ENCODE measurements at places on chromosomes 12 and 14.
A peak's percentile ranks its signal among the peaks of the same experiment; 100 is the strongest.

- ATAC-seq: no peak
These were observed 1.3 kb downstream of the BCL2L2 start for GRCh38 chr14:23307687-23308644.

DNA sequence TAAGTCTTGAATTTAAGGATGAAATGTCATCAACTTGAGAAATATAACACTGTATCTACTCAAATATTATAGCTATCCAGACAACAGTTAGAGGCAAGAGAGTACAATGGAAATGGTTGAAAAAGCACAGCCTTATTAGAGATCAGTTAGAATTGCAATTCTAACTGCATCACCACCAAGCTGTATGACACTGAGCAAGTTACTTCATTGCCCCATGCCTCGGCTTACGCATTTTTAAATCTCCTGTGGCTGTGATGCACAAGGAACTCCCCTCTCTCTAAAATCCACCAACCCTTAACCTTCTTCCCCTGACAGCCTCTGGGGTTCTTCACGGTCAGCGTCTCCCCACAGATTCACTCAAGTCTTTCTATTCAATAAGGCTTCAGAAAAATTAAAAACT is 75.1 kb downstream of the MED13L start:
- ATAC-seq: peak; percentile 56

GRCh38 chr12:133129368-133130037 is 571 bp downstream of the ZNF891 start:
- ATAC-seq: peak; percentile 55

DNA sequence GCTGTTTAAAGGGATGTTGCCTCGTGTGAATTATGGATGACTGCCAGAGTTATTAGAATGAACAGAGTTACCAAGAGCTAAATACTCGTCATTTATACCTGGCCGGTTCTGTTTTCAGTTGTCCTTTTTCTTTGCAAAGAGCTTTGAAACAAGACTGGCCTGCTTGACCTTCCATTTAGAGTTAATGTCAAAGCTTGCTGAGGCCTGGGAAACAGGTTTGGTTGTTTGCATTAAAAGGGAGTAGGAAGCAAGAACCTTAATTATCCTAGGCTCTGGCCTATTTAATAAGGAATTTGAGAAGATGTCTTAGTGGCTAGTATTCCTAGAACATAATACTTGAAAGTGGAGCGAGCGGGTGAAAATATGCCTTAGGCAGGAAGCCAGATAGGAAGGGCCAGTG is 233.3 kb downstream of the CACNA1C start:
- ATAC-seq: no peak

GRCh38 chr12:29146196-29146595 is 2.9 kb upstream of the FAR2 start:
- ATAC-seq: no peak

- ATAC-seq: no peak
These were observed 143.1 kb downstream of the TPH2 start for GRCh38 chr12:72081777-72082176.

GRCh38 chr12:40727774-40728483 is 35.7 kb downstream of the CNTN1 start:
- ATAC-seq: no peak

DNA sequence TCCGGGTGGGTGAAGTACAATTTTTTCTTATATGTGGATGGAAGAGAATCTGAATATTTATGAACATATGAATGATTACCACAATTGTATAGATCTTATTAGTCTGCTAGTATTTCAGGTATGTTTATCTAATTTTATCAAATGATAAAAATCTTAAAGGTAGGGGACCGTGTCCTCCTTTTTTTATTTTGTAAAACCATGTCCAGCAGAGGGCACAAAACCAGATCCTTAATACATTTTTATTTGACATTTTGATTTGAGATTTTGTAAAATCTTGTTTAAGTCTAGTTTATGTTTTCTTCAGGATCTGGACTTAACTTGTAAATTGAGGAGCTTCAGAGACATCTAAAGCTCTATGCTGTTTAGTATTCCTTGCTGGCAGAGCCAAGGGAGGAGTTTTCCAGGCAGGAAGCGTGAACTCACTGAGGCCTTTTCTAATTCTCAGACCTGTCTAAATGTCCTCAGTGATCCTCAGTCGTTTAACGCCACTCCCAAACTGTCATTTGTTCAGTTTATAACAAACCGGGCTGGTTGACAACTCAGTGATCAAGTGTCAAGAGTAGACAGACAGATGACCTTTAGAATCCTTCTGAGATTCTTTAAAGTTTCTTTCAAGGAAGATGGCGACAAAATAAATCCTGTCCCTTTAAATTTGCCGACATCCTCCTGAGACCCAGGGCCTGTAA is 263.9 kb downstream of the KTN1 start:
- no peak for ATAC-seq

DNA sequence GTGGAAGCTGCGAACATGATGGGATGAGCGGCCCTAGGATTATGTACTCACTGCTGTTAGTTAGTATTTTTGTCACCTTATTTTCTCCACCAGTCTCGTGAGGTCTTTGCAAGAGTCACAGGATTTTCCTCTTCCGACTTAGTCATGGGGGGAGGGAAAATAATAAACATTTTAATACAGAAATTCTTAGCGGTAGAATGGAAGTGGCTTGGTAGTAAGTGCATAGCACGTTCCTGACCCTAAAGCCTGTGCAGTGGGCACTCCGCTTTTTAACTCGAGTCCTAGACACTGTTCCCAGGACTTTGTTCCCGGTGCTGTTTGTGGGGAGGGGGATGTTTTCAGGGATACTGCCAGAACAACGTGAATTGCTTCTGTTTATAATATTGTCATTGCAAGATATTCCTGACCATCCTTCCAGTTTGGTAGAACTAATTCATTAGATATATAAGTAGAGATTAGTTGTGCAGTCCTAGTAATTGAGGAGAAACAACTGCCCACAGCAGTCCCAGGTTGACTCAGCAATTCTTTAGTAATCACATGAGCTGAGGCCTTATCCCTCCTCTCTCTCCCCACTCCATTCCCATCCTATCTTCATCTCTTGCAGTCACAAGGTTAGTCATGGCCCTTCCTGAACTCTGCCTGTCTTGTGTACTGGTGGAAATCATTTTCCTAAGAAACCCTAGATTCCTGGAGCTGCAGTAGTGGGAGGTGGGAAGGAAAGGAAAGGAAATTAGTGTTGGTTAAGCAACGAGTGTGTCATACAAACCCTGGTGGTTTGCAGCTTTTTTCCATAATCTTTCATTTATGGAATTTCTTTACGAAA is 799 bp downstream of the SLC38A6 start:
- peak; percentile 61 for ATAC-seq

DNA sequence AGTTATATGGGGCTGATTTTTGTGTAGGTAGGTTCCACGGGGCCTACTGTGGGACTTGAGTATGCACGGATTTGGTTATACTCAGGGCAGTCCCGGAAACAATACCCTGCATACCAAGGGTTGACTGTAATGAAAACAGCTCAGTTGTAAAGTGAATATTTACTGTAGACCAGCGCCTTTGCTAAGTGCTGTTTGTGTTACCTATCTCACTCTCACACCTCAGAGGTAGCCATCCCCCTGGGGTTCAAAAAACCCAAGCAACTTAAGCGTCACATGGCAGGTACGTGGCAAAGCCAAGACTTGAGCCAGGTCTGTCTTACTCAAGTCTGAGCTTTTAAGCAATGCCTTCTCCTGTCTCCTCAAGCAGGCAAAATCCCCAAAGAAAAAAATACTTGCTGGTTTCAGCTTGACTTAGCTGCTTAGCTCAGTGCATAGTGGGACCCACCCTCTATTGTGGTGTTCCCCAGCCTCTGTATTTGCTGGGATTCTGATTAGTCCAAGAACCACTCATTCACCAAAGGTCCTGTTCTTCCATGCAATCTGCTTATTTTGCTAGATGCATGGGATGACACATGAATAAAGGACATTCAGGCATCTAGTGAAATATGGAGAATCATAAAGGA is 34.2 kb upstream of the STRN3 start:
- no peak for ATAC-seq

- no peak for ATAC-seq
These were observed 60.4 kb downstream of the TTC7B start for GRCh38 chr14:90755661-90756304.

DNA sequence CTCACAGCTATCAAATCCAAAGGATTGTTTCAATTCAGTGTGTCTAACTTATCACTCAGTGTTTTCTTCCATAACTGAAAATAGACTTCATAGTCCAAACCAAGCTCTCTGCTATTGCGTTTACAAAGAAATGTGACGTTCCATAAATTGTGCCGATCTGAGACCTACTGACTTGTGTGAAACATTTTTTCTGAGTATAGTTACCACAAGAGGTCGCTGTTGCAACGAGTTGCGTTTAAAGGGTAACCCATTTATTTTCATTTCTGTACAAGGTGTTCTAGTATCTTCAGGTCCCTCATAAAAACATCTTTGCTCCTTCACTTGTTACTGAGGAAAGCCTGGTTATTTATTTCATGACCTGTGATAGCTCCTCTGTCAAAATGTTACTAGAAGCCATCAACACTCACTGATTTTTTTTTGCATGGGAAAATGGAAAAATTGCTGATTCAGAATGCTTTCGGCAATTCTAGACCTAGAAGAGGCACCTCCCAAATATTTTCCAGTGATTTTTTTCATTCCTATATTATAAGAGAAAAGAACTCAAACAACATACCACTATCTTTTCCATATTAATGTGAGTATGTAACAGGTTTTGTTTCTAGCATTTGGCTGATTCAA is 60.9 kb upstream of the OR4E1 start:
- peak; percentile 77 for ATAC-seq

DNA sequence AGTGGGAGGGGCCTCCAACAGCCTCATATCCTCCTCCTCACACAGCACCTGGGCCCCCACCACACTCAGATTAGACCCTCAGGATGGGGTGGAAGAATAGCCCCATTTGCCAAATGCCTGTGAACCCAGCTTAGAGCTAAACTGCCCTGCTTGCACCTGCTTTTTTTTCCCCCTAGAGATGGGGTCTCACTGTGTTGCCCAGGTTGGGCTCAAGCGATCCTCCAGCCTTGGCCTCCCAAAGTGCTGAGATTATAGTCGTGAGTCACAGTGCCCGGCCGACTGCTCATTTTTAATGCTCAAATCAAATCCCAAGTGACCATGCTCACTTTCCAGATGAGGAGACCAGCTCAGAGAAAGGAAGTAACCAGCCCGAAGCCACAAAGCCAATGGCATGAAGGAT is 27.1 kb downstream of the TESC start:
- ATAC-seq: no peak

- ATAC-seq: no peak
These were observed 157.3 kb downstream of the AEBP2 start for GRCh38 chr12:19596434-19597166.

DNA sequence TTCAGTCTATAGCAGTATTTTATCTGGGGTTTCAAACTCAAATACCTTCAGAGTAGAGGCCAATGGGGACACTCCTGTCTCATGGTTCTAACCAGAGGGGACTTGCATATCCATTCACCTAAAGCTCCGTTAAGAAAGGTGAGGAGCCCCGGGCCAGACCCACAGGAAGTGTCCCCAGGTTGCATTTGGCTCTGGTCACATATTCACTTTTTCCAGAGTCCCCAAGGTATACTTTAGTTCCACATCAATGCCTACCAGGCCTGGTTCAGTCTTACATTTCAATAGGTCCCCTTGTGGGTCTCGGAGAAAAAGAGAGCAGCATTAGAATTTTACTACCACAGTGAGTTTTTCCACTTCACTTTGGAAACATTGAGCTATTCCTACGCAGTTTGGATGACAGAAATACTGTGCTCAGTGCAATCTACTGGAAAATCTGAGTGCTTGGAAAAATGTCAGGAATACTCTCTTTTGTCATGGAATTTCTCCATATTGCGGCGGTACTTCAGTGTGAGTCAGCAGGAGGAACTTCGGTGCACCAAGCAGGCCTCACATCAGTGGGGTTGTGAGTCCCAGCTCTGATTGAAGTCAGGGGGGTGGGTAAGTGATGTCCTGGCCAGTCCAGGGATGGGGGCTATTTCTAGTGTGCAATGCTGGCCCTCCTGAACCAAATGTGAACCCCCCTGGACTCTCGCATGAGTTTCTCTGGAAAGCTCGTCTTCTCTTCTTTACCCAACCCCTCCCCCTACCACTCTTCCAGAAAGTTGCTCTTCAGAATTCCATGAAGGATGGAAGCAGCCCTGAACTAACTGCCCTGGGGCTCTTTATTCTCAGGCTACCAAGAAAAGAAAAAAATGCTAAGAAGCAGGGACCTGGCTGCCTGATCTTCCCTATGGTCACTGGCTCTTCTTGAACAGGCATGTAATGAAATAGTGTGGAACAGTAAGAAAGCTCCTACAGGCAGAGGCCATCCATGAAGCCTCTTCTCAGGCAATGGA is 184.7 kb downstream of the PRKCH start:
- peak; percentile 51 for ATAC-seq

DNA sequence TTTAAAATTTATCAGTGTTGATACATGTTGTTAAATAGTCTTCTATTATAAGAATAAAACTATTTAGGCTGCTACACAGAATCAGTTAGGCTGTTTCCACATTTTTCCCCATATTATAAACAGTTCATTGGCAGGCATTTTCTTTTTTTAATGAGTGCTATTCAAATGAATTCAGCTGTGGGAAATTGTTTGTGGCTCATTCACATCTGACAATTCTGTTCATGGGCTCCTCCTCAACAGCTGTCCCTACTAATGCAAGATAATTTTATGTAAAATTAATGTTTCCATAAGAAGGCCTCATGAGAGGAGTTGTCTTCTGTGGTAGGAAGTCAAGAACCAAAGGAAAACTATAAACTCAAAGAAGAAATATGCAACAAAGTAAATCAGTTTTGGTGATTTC is 218.0 kb downstream of the PPFIA2 start:
- no peak for ATAC-seq

- no peak for ATAC-seq
These were observed 486.5 kb downstream of the ZFP36L1 start for GRCh38 chr14:68306265-68306933.

- no peak for ATAC-seq
These were observed 47.9 kb downstream of the TMEM117 start for GRCh38 chr12:43883748-43884147.

DNA sequence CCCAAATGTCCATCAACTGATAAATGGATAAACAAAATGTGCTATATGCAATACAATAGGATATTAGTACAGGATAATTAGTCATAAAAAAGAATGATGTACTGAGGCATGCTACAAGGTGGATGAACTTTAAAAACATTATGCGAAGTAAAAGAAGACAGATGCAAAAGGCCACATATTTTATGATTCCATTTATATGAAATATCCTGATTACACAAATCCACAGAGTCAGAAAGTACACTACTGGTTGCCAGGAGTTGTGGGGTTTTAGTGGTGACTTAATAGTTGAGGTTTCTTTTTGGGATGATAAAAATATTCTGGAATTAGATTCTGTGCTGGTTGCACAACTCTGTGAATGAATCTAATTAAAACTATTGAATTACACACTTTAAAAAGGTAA is 12.6 kb downstream of the TRIM9 start:
- ATAC-seq: no peak

- peak; percentile 83 for ATAC-seq
These were observed 109.3 kb downstream of the ITPR2 start for GRCh38 chr12:26723379-26724308.

GRCh38 chr12:119699199-119699760 is 31.3 kb downstream of the PRKAB1 start:
- no peak for ATAC-seq

Data from SK-N-SH treated with all-trans-retinoic acid at 6 μM for 48 hours (cell line).